Glutamatergic neuron (in vitro differentiated cells): ENCODE measurements at places on chromosomes 6 and 20. TPM values are rescaled to one million over a fixed set of nuclear protein-coding genes. Genes with fewer than 3 reads are reported as not detected.

KCNB1 gene
- 3.1 TPM for total RNA-seq

CST2 gene
- total RNA-seq, result not detected

VTA1 gene
- total RNA-seq, result 34.0 TPM

SUMO4 gene
- total RNA-seq, result 1.3 TPM

TRIM31 gene
- not detected for total RNA-seq

SEMG1 gene
- not detected for total RNA-seq

DNA sequence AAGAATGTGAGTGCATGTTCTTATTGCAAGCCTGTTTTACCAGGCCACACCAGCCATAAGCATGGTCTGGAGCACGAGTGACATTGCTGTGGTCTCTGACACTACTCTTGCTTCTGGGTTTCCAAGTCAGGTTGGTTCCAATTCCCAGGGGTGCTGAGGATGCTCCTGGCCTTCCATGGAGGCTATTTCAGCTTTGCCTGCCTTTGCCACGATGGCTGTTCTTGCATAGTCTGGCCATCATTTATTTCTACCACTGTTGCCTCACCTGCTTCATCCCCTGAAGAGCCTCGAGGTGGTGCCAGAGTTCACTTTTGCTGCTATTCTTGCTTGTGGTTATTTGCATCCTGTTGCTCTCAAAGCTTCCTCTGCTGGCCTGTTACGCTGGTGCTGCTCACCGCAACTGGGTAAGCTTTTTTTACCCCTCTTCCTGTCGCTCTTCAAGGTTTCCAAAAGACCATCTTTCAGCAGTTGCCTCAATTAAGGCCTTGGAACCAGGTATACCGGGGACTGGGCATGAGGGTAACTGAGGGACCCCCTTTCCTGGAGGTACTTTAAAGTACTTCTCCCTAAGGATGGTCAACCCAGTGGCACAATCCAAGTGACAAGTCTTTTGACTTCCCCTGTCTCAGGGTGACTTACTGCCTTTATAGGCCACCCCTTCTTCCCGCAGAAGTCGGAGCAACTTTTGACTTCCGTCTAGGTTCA is 64.5 kb downstream of the AKAP7 start:
- DNase-seq, result no peak

DNA sequence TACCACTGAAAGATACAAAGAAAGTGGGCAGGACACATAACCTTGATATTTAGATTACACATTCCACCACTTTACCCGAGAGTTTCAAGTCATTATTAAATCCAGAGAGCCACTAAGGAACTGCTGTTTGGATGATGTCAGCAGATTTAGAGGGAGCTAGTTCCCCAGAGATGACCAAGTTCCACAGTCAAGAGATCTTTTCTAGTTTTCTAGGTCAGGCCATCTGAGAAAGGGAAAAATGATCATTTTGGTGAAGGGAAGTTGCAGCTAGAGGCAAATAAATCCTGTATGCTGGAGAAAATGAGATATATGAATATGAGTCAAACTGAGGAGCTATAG is 147.8 kb downstream of the HS3ST5 start:
- DNase-seq, result no peak

GRCh38 chr6:136950436-136951126 is 28.5 kb downstream of the SLC35D3 start:
- no peak for DNase-seq

GRCh38 chr20:6074145-6074561 is 20.3 kb upstream of the LRRN4 start:
- DNase-seq, result no peak
